ENCODE measurements at places on chromosomes 11 and 22.

GRCh38 chr11:107018219-107018901 lies at the start of gene GUCY1A2:
GUCY1A2 (minus strand) TSS chr11:107018476; CDS start chr11:107018055, 421 bp downstream.
- no peak for DNase-seq

- no peak for DNase-seq
Observed at GRCh38 chr11:36350137-36350513, 54.0 kb downstream of the PRR5L start.

DNA sequence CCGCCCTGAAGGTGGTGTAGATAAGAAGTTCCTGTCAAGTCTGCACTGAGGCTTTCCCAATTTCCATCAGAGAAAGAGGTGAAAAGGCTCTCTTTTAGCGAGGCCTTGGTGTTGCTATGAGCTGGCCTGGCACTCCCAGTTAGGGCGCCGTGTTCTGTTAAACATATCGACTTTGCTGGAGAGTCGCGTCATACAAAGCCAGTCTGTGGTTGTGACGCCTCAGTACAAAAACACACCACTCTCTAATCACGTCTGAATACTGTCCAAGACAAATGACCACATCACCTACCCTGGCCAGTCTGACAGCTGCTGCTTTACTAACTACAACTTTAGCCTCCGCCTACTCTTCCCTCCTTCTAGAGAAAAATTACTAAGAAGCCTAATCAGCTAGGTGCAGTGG lies 8.0 kb upstream of the TOLLIP start:
- no peak for DNase-seq

DNA sequence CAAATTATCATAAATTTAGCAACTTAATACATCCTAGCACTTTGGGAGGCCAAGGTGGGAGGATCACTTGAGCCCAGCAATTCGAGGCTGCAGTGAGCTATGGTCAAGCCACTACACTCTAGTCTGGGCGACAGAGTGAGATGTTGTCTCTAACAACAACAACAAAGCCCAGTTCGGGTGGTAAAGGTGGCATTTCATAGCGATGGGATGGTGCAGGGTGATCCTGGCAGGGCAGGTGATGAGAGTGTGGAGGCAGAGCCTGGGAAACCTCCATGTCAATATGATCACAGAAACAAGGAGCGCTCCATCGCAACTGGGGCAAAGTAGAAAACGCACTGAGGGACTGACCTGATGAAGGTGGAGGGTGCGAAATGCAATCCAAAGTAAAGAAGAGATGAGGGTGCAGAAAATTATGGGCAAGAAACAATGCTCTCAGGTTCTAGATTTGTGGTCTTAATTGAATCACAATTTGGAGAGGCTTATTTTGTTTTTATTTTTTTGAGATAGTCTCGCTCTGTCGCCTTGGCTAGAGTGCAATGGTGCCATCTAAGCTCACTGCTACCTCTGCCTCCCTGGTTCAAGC lies 32.8 kb upstream of the CLDN5 start:
- no peak for DNase-seq

GRCh38 chr11:76627606-76628005 lies 42.9 kb downstream of the LRRC32 start:
- DNase-seq: no peak

DNA sequence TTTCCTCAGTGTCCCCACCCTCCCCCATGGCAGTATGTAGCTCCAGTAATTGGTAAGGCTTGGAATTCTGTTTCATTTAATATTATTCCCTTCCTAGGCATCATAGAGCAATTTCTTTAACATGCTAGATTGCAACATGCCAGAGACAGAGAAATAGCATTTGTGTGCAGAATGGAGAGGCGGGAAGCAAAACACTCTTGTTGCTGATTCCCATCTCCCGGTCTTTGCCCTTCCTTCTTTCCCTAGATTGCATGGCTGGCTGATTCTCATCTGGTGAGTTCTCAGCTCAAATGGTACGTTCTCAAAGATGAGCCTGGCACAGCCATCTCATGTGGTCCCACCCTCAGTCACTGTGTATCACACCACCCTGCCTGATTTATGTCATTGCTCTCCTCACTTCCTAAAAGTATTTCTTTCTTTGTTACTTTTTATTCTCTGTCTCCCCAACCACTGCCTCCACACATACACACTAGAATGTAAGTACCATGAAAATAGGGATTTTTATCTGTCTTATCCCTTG lies 66.9 kb downstream of the ARFGAP2 start:
- DNase-seq: no peak

GRCh38 chr11:130671801-130672700 lies 223.6 kb downstream of the ADAMTS15 start:
- DNase-seq: peak; percentile 42

GRCh38 chr11:70016666-70017367 lies 61.3 kb upstream of the ANO1 start:
- no peak for DNase-seq

DNA sequence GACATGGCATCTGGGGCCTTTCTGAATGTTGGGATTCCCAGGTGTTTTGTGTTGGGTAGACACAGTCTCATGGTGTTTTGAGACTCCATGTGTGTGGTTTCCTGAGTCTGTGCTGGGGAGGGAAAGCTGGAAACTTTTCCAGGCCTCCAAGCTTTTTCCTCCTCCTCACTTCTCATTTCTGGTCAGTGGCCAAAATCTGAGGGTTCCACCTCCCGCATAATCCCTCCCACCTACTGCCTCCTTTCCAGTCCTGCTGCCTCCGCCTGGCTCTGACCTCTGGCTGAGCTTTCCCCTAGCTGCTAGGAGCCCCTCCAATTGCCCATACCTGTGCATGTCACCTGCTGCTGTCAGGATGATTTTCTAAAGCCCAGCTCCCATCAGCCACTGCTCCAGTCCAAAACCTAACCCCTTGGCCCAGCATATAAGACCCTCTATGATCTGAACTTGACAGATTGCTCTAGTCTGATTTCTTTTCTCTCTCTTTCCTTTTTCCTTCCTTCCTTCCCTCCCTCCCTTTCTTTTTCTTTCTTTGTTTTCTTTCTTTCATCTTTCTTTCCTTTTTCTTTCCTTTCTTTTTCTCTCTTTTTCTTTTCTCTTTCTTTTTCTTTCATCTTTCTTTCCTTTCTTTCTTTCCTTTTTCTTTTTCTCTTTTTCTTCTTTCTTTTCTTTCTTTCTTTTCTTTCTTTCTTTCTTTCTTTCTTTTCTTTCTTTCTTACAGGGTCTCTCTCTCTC lies 51.4 kb upstream of the NECTIN1 start:
- DNase-seq: no peak

DNA sequence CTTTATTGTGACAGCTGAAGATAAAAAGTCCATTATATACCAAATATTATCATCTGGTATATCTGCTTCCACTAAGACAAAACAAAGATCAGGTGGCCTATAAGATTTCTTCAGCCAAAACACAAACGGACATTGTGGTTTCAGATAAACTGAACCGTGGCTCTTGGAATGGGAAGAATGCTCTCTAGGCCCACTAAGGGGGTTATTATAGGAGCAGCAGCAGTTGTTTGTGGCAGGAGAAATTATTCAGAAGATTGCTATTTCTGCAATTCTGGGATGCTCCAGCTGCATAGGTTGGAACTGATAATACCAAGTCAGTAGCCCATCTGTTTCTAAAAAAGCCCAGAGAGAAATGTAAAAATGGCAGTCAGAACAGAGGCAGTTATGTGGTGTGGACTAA lies 145.3 kb downstream of the NCAM1 start:
- DNase-seq: peak; percentile 75

DNA sequence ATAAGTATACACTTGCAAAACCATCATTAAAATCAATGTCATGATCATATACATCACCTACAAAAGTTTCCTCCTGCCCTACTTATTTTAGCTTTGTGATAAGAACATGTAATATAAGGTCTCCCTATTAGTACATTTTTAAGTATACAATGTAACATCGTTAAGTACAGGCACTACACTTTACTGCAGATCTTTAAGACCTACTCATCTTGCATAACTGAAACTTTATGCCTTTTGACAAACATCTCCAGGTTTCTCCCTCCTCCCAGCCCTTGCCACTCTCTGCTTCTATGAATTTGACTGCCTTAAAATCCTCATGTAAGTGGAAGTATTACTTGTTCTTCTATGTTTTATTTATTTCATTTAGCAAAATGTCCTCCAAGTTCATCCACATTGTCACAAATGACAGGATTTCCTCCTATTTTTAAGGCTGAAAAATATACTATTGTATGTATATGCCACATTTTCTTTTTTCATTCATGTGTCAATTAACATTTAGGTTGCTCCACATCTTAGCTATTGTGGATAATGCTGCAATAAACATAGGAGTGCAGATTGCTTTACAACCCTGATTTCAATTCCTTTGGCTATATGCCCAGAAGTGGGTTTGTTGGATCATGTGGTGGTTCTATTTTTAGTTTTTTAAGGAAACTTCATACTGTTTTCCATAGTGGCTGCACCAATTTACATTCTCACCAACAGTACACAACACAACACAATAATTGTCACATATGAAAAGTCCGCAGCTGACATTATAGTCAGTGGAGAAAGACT lies 471.1 kb upstream of the ANO3 start:
- DNase-seq: peak; percentile 34

DNA sequence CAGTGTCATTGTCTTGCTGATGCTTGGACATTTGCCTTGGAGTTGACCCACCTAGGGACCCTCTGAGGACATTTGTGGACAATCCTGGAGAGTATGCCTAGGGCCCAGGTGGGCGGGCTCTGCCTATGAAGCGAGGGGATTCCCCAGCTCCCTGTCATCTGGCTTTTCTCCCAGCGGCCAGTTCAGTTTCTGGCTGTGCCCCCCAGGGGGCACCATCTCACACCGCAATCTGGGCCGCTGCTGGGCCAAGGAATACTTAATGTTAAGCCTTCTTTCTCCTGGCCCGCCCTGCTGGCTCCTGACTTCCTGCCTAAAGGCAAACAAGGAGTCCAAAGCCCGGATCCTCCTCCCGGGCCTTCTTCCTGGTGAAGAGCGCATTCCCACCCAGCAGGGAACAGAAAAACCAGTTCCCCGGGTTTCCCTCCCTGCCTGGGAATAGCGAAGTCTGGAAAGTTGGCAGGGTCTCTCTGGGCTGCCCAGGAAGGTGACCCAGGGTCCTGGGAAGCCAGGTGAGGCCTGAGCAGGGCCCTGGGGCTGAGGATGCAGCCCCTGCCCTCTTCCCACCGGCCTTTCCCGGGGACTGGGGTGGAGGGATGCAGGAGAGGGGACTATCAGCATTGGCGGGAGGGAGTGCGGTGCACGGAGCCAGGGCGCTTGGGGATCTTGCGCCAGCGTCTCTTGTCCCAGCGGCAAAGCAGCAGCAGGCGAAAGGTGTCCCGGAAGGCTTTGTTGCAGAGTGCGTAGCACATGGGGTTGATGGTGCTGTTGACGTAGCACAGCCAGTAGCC lies 11.9 kb downstream of the CHRM1 start:
- no peak for DNase-seq

DNA sequence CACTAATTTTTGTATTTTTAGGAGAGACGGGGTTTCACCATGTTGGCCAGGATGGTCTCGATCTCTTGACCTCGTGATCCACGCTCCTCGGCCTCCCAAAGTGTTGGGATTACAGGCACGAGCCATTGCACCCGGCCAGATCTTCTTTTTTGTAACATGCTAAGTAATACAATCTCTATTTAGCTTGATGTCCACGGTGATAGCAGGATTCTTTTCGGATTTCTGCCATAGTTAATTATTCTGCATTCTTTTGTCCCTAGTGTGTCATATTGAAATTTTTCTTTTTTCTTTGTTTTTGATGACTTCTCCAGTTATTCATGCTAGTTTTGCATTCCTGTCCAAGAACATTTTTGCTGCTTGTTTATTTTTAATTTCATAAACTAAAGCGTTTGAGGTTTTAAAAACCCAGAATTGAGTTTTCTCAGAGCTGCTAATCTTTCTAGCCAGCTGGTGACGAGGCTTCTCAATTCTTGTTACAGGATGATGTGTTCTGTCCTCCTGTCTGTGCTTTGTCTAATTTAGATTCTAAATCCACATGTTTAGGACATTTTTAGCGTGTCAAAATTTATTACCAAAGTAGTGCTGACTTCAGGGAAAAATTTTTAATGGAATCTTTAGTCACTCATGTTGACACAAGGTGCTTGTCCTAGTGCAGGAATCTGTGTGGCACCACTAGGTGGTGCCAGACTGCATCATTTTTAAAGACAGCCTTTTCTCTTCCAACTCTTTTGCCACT lies 21.8 kb downstream of the NF2 start:
- no peak for DNase-seq

DNA sequence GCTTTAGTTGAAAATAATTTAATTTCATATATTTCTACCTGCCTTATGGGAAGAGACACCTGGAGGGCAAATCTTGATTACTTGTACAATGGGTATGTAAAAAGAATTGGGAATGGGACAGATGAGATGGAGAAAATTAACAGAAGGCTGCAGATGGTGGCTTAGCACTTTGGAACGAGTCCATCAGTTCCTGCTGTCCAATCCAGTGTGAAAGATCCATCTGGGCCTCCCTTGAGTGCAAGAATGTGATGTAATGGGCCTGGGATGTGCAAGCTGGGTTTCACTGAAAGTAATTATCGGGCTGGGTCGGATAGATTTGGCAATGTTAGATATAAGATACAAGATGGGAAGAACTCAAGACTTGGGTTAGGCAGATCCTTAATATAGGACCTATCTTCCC lies 42.0 kb downstream of the CECR2 start:
- DNase-seq: no peak

- DNase-seq: no peak
Observed at GRCh38 chr22:37174964-37175363, 13.1 kb downstream of the C1QTNF6 start.

DNA sequence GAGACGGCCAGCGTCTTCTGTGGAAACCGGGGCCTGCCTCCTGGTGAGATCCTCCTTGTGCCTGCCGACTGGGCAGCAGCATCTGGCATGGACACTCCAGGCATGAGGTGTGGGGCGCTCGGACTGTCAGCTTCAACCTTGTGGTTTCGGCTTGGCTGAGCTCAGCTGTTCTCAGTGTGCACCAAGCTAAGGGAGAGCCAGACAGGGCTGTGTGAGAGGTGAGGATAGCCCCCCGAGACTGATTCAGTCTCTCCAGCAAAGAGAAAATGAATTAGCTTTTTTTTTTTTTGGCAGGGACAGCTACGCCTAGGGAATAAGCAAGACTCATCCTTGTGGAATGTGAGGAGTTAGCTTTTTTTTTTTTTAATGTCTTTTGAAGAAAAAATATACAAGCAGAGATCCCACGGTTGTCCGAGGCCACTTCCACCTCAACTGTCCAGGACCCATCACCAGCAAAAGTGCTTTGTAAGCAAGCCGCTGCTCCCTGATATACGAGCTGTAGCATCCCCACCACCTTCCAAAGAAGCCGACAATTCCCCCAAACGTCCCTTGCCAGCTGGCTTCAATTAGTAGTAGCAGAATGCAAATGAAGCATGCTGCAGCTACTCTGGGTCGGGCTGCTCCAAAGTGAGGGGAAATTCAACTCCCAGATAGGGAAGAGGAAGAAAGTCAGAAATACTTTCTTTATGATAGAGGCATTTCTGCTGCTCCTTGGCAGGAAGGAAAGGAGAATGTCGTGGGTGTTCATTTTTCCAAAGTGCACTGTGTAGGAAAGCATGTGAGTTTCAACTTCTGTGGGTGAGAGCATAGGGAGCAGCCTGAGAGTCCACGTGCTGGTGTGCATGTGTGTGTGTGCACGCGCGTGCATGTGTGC lies 9.7 kb upstream of the THY1 start:
- peak; percentile 84 for DNase-seq

DNA sequence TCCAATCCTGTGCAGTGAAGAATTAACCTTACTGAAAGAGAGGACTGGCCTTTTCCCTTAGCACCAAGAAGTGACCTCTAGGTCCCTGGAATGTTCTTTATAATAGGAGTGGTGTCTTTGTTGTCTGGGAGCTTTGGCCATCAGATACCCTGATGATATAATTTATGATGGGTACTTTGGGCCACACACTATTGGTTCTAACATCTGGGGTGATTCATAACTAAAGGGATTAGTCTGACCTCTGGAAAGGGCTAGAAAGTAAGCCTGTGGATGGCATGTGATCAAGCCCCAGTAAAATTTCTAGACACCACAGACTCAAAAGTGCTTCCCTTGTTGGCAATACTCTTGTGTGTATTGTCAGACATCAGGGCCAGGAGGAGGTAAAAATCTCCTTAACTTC lies 891.2 kb downstream of the KCNA4 start:
- DNase-seq: no peak

Measured in fibroblast of skin of left biceps (primary cell).